ENCODE measurements at places on chromosomes 3 and 15.

DNA sequence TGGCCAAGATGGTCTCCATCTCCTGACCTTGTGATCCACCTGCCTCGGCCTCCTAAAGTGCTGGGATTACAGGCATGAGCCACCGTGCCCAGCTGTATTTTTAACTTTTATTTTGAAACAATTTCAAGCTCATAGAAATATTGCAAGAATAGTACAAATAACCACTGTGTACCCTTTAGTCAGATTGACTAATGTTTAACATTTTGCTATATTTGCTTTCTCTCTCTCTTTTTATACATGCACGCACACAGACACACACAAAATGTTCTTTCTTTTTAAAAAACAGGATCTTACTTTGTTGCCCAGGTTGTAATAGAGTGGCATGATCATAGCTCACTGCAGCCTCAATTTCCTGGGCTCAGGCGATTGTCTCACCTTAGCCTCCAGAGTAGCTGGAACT is 25.5 kb upstream of the DPPA4 start:
- DNase-seq = no peak

DNA sequence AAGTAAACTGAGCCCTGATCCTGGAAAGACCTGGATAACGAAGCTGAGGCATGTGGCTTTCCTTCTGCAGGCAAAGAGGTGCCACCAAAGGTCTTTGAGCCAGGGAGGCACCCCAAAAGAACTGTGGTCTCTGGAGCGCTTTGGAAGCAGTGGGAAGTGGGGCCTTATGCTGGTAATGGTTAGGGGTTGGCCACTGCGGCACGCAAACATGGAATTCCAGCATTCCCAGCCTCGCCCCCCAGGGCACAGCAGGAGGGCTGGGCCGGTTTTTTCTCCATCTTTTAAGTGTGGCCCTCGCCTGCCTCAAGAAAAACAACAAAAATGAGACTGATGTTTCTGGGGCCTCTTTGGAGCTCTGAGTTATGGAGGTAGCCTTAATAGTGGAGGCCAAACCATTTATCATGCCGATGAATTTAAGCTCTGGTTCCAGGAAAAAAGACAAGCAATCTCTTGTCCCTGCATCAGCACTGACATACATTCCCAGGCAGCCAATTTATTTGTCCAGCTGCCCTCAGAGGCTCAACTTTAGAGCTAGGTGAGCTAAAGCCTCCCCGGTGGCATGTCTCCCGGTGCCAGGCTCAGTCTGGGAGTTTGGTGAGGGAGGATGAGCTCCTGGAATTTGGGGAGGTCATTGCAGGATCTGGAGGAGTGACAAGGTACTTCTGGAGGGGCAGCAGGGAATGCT is 109.0 kb downstream of the TLE3 start:
- DNase-seq = no peak

- no peak for DNase-seq
These were observed 25.8 kb upstream of the MFGE8 start for GRCh38 chr15:88938802-88939485.

GRCh38 chr3:111582120-111582474 is 13.0 kb downstream of the ZBED2 start:
- DNase-seq = no peak

DNA sequence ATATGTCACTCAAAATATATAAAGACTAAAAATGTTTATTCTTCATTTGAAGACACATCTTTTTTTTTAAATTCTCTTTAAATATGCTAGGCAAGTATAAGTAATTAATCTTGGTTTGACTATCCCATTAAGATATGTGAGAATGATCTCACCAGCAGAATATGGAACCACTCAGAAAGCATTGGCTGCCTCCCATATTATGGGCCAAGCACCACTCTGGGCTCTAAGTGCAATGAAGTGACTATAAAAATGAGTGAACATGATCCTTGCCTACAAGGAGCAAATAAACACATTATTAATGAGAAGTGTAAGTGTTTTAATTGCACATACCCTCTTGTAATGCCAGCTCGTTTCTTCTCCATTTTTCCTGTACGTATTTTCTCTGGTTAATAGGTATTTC is 328.5 kb downstream of the NAALADL2 start:
- DNase-seq = no peak

- DNase-seq = no peak
These were observed 215.7 kb downstream of the POLQ start for GRCh38 chr3:121330118-121330517.

DNA sequence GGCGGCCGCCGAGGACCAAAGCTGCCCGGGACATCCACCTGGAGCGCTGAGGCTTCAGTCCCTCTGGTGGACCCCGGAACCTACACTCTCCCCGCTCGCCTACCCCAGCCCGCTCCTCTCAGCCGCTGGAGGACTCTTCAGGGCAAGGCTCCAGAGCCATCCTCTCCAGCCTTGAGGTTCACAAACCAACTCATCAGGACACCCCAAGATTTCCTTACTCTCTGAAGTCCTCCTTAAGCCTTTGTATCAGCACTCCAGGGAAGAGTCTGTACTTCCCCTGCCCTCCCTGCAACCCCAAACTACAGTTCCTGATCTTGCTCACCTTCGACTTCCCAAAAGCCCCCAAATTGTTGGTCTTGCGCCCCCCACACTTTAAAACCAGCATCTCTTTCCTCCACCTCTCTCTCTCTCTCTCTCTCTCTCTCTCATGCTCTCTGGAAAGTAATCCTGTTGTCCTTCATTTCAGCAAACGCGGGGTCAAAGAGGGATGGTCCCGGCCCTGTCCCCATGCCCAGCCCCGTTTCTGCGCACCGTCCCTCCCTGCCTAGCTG is 438 bp downstream of the THBS1 start:
- DNase-seq = no peak

- DNase-seq = no peak
These were observed 122.3 kb upstream of the AADACL2 start for GRCh38 chr3:151611419-151611818.

GRCh38 chr3:65951836-65952505 is 86.7 kb downstream of the MAGI1 start:
- no peak for DNase-seq

Data from stimulated activated CD8-positive, alpha-beta memory T cell treated with anti-CD3 and anti-CD28 coated beads, Interleukin-15, amount 100 ng/mL, for 1 hour (primary cell).